ENCODE measurements at places on chromosomes 12 and 14.
A peak's percentile ranks its signal among the peaks of the same experiment; 100 is the strongest.

DNA sequence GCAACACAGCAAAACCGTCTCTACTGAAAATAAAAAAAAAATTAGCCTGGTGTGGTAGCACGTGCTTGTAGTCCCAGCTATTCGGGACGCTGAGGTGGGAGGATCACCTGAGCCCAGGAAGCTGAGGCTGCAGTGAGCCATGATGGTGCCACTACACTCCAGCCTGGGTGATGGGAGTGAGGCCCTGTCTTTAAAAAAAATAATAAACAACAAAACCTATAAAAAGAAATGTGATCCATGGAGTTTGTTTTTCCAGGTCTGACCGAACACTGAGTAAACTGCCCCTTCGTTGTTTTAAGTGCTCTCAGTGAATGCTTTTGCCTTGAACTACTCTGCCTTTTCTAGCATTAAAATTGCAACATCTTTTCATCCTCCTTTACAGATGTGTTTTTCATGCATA is 76.8 kb downstream of the TESC start:
- no peak for DNase-seq

GRCh38 chr12:12432364-12432763 is 75.5 kb downstream of the BORCS5 start:
- DNase-seq = peak; percentile 57

- no peak for DNase-seq
Measured at GRCh38 chr12:50775251-50775650, 11.3 kb downstream of the ATF1 start.

GRCh38 chr12:67789266-67789665 is 140.7 kb downstream of the DYRK2 start:
- DNase-seq = no peak

- no peak for DNase-seq
Measured at GRCh38 chr14:53180272-53181221, 27.4 kb upstream of the DDHD1 start.

DNA sequence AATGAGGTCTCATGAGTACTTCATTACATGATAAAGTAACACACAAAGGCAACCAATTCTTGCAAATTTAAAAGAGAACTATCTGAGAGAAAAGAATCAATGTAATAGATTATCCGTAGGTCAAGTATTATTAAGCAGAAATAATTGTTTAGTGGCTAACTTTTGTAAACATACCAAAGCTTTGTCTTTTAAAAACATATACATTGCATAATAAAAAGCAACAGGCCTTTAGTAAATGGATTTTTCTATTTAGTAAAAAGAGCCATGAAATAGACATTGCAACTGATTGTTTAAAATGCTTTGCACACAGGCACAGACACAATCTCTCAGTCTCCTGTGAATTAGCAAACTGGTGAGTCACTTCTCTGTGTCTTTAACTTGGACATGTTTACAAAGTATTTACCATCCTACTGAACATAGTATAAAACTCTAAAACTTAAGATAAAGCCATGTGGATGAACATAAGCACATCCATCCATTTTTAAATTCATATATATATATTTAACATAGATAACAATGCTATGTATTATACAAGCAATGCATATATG is 518.7 kb upstream of the MGAT4C start:
- DNase-seq = no peak

DNA sequence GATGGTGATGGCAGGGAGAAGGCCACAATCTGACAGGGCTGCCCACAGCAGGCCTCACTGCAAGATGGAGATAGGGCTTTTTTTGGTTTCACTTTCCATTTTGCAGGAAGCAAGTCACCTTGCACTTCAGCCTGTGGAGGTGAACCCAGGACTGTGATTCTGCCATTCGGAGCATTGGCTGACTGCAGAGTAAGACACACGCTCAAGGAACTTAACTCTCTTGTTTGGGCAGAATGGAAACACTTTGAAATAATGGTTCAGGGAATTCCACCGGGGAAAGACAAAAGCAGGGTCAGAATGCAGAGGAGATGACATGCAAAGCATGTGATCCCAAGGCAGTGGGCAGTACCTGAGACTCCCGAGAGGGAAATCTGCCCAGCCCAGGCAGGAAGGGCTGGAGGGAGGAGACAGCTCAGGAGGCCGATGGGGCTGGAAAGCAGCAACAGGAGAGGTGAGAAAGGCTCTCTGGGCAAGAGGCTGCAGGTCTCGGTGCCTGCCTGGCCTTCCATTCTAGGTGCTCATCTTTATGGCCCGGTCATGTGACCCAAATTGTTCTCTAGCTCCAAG is 58.7 kb upstream of the PRMT8 start:
- no peak for DNase-seq

DNA sequence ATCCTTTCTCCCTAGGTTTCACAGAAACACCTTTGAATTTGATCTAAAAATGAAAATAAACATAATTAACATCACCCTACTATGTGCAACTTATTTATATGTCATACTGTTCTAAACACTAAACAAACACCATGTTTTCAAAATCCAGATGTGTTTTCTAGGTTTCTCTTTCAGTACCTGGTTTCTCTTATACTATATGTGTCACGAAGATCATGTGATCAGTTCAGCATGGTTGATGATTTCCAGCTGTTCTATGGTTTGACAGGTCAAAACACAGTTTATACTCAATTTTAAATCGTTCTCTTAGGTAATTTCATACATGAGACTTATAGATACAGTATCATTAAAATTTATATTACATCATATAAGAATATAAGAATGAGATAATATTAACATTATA is 373.1 kb downstream of the SOX5 start:
- no peak for DNase-seq

DNA sequence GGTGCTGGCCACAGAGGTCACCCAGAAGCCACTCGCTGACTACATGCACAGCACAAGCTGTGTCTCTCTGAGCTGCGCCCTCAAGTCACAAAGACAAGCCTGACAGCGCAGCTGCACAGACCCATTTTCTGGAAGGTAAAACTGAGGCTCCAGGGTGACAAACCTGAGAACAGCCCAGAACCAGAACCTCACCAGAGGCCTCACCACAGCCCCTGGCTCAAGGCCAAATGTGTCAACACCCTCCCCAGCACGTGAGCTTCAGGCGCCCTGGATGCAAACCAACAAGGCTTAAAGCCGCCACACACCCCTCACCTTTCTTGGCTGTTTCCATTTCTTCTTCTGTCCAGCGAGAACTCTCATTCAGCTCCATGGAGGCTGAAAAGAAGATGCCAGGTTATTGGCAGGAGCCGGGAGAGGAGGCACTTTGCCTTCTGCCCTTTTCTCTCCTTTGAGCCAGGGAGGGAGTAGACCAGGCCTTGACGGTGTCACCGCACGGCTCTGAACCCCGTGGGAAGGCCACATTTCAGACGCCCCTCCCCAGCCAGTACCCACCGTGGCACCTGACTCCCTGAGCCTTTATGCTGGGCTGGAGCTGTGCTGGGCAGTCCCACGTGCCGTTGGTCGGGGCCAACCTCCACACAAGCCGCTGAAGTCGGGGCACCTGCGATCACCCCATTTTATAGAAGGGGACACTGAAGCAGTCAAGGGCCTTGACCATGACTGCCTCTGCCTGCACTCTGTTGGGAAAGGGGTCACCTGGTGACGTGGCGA is 103.1 kb downstream of the RFLNA start:
- peak; percentile 24 for DNase-seq

DNA sequence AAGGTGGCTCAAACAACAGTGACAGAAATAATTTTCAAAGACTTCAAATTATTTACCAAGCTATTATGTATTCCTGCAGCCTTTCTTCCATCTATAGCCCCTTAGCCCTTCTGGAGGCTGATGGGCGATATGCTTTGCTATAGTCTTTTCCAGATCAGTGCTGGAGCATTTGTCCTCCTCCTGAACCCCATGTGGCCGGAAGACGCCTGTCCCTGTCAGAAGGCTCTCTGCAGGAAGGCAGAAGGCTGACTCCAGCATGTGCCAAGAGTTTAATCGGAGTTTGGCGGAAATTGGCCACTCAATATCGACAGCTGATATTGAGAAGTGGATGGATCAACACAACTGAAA is 49.3 kb upstream of the MAX start:
- no peak for DNase-seq

GRCh38 chr14:36027354-36027753 is 149.2 kb downstream of the PTCSC3 start:
- no peak for DNase-seq

DNA sequence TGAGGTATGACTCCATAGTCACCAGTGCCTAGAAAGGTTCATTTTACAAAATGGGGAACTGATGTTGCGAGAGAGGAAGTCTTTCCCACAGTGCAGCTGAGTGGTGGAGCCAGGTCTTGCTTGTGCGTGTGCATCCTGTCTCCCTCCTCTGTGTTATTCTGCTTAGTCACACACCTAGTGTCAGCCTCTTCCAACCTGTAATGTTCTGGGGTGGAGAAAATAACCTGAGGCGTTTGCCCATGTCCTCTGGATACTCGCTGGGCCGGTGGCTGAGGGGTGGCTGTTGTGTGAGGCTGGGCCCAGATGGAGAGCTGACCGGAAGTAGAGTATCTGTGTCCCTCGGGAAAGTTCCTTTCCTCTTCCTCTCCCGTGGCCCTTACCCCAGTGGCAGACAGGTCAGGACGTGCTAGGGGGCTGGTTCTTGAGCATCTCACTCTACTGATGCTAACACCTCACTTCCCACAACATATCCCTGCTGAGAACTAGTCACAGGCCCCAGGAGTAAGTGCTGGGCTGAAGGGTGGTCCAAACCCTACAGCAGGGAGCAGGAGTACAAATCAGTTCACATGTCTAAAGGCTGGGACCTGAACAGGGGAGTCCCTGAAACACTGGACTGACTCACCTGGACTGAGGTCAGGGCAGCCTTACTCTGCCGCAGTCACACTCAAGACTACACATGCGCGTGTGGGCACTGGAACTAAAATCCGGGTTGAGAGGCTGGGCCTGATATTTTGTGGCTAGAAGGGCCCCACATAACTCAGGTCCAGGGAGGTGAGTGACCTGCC is 7.0 kb downstream of the MLF2 start:
- DNase-seq = no peak

GRCh38 chr14:103099081-103099732 is 4.7 kb downstream of the EXOC3L4 start:
- no peak for DNase-seq

DNA sequence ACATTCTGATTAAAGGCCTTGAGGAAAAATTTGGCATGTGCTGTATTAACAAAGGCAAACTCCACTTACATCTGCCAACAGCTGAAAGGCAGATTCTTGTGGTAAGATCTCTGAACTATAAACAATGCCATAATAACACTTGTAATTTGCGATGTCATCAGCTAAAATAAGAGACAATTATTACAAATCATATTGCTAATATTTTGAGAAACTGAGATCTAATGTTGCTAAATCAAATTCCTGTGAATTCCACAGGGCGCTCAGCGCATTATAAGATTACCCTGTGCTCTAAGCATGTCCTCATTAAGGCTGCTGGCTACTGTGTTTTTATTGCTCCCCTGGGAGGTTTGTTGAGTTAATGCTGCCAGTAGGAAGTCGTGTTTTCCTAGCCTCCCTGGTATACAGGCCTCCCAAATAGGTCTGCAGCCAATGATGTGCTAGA is 244.8 kb downstream of the DACT1 start:
- DNase-seq = peak; percentile 27

GRCh38 chr14:35543006-35543405 is 9.0 kb downstream of the INSM2 start:
- DNase-seq = no peak

DNA sequence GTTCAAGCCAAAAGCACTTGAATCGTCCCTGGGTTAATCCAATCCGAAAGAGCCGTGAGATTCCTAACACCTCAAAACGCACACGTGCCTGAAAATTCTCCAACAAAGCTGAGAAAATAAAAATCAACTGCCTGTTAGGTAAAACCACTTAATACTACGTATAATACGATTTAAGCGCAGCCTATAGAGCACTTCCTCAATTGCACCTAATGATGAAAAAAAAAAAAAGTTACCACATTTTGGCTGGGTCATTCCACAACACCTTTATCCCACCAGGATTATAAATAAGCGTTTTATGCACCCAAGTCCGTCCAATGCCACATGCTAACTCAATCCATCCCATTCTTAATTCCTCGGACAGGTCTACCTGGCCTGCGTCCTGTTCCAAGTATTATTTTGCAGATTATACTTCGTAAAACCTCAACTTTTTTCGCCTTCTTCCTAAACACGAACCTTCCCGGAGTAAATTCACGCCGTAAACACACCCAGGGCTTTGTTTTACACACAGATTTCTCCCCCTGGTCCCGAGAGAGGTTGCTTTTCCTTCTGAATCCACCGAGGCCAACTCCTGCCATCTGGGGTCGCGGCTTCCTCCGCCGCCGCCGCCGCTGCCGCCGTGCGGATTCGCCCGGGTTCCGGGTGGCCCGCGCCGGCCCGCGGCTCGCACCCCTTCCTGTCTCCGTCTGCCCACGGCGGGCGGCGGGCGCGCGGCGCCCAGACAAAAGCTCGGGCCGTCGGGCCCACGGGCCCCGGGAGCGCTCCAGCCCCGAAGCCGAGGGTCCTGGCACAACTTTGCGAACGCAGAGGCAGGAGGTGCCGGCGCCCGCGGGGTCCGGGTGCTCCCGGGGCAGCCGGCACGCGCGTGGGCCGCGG is 66.2 kb downstream of the RNF34 start:
- no peak for DNase-seq

DNA sequence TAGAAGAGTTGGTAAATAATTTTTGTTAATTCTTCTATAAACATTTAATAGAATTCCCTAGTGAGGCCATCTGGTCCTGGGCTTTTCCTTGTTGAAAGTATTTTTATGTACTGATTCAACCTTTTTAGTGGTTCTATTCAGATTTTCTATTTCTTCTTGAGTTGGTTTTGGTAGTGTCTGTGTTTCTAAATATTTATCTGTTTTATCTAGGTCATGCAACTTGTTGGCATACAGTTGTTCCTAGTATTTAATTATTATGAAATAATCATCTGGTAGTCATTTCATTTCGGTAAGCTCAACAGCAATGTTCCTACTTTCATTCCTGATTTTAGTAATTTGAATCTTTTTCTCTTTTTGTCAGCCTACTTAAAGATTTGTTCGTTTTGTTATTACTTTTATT is 234.1 kb upstream of the GARIN2 start:
- DNase-seq = no peak

Data from NCI-H1092 treated with DMSO at 0.1 percent for 48 hours (cell line).